ENCODE measurements at places on chromosomes 7 and 10.

- DNase-seq, result peak; percentile 38
Measured at GRCh38 chr10:35127289-35127891, 744 bp downstream of the CREM start.

GRCh38 chr7:91835826-91836368, 44.6 kb downstream of the MTERF1 start:
- DNase-seq, result no peak

DNA sequence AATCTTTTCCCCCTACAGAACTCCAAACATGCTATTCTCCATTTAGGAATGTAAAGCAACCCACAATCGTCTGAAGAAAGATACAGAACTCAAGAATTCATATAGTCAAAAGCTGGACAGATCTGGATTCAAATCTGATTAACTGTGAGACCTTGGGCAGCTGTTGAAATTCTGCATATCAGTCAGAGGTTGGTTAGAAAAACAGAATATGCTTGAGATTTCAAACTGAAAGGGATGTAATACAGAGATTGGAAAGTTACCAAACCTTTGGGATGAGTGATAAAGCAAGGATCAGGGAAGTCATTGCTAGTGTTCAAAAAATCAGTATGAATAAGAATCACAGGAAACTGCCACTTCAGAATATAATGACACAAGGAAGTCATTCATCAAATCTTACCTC, 406.6 kb downstream of the HTR7 start:
- DNase-seq, result no peak

- DNase-seq, result peak; percentile 64
Measured at GRCh38 chr10:132443605-132443982, 46.6 kb downstream of the PWWP2B start.

GRCh38 chr7:3957472-3958108, 656.5 kb downstream of the SDK1 start:
- DNase-seq, result no peak

GRCh38 chr10:8360365-8360764, 305.9 kb downstream of the GATA3 start:
- DNase-seq, result no peak

GRCh38 chr7:4606797-4607196, 75.3 kb upstream of the FOXK1 start:
- DNase-seq, result no peak
